ENCODE measurements at places on chromosomes 13 and 19.

GRCh38 chr13:103625194-103625593, 559.0 kb upstream of the SLC10A2 start:
- DNase-seq: no peak

- DNase-seq: no peak
Measured at GRCh38 chr19:48210005-48210404, 39.5 kb downstream of the ZSWIM9 start.

GRCh38 chr13:40377783-40378182, 288.7 kb downstream of the FOXO1 start:
- no peak for DNase-seq

DNA sequence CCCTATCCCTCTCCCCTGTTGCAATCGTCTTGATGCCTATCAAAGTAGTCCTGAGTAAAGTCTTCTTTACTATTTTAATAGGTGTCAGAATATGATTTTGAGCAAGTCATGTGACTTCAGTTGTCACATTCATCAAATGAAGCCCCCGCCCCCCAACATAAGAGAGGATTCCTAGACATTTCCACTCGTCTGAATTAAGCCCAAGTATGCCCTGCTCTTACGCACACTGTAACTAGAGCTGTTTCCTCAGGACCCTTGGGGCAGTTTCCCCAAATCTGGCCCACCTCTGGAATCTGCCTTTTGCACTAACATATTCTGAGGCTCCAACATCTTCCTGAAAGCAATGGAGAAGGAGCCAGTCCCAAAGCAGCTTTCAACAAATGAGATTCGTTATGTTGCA, 25.5 kb downstream of the SACS start:
- DNase-seq: no peak

DNA sequence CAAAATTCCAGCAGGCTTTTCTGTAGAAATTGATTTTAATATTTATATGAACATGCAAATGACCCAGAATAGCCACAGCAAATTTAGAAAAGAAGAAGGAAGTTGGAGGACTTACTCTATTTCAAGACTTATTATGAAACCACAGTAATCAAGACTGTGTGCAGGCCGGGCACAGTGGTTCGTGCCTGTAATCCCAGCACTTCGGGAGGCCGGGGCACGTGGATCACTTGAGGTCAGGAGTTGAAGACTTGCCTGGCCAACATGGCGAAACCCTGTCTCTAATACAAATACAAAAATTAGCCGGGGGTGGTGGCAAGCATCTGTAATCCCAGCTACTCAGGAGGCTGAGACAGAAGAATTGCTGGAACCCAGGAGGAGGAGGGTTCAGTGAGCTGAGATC, 6.0 kb upstream of the FFAR2 start:
- DNase-seq: no peak

GRCh38 chr19:8663920-8664670, 33.7 kb downstream of the NFILZ start:
- DNase-seq: peak; percentile 94

DNA sequence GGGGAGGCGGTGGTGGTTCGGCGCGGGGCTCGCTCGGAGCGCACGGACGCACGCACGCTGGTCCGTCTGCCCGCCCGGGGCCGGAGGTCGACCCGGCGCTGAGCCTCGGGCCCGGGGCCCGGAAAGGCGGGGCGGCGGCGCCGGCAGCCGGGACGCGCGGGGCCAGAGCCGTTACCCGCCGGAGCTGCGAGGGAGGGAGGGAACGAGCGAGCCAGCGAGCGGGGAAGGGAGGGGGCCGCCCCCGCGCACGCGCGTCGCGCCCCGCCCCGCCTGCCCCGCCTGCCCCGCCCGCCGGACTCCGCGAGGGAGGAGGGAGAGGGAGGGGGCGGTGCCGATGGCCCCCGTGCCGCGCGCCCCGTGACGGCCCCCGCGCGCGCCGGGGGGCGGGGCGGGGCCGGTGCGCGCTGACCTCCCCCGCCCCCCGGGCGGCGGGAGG, 15.0 kb downstream of the CIC start:
- peak; percentile 86 for DNase-seq

- no peak for DNase-seq
Measured at GRCh38 chr19:4368128-4368820, 24.9 kb downstream of the MPND start.

GRCh38 chr19:47493378-47494210, 9.6 kb upstream of the KPTN start:
- DNase-seq: no peak

GRCh38 chr19:45158503-45159209, 2.1 kb downstream of the NKPD1 start:
- DNase-seq: no peak

DNA sequence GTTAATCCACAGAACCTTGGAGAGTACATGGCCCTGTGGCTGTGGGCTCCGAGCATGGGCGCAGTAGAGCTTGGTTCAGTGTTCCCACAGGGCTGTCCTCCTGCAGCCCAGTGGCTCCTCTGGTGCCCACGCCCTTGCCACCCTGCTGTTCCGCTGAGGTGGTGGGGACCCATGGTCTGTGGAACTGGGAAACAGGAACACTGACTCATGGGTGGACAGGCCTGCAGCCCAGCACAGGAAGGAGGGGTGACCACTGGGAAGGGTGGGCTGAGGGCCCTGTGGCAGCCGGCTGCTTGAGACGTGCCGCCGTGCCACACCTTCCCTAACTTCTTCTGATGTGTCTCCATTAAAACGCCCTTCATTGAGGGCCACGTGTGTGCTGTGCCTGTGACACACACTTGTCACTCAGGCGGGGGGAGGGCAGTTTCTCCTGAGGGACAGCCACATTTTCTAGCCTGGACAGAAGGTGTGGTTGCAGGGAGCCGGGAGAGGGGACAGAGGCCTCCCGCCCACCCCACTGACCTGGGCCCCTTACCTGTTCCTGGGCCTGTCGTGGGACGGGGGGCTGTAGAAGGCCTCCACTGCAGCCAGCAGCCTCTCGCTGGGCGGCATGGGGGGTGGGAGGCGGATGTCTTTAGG, 21.1 kb downstream of the CHERP start:
- DNase-seq: no peak

- no peak for DNase-seq
Measured at GRCh38 chr19:31271306-31271911, 77.8 kb downstream of the TSHZ3 start.

GRCh38 chr13:53612200-53612599, 583.6 kb downstream of the OLFM4 start:
- no peak for DNase-seq

GRCh38 chr19:14821937-14822336, 13.0 kb downstream of the OR7A5 start:
- DNase-seq: no peak

- DNase-seq: peak; percentile 81
Measured at GRCh38 chr19:21677696-21678418, 89.5 kb downstream of the ZNF100 start.

- no peak for DNase-seq
Measured at GRCh38 chr13:72437458-72437857, 290.0 kb downstream of the MZT1 start.

- no peak for DNase-seq
Measured at GRCh38 chr13:73740666-73741065, 393.5 kb downstream of the KLF12 start.

- no peak for DNase-seq
Measured at GRCh38 chr19:20371911-20372310, 193.7 kb downstream of the ZNF737 start.

DNA sequence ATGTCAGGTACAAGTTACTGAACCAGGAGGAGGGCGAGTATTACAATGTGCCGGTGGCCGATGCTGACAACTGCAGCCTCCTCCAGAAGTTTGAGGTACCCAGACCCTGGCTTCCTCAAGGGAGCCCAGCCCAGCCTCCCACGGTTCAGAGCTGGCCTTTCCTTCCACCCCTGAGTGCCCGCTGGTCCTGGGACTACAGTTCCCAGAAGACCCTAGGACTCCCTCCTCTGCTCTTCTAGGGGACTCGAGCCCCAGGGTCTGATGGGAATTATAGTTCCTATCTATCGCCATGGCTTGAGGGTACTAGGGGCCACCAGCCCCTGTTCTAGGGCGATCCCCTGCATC, 11.0 kb downstream of the PRKCG start:
- no peak for DNase-seq

GRCh38 chr19:13060233-13060963, 42.3 kb downstream of the LYL1 start:
- DNase-seq: no peak

DNA sequence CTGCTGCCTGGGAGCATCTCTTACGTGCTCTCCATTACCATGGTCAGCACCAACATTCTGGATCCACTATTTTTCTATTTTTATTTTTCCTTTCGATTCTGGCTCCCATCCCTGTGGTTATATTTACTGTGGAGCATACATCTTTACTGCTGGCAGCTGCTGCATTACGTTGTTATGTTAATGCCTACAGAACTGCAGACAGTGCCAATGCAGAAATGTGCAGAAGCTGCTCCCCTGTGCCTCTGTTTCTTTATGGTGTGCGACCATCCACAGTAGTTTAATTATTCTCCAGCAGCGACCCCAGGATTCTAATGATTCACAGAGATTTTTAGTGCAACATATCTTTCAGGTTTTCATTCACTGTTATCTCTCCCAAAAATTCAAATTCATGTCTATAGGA, 911.7 kb upstream of the SLITRK6 start:
- DNase-seq: no peak

- no peak for DNase-seq
Measured at GRCh38 chr19:48818234-48818820, 7.5 kb upstream of the BCAT2 start.

- DNase-seq: no peak
Measured at GRCh38 chr13:90838317-90838960, 509.0 kb upstream of the MIR17HG start.

DNA sequence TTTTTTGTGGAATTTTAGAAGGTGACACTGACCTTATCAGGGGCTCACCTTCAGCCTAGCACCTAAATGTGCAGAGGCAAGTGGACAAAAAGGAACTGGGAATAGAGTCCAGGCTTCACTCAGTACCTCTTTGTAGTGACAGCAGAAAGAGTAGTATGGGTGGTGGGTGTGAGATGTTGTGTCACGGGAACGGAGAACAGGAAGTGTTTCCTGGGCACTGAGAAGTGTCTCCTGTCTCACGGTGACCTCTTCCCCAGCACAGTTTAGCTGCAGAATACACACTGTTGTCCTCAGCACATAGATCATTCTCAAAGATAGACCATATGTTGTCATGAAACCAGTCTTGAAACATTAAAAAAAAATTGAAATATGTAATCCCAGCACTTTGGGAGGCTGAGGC, 17.5 kb upstream of the LGALS14 start:
- DNase-seq: no peak

GRCh38 chr19:18379803-18380747, 5.9 kb upstream of the GDF15 start:
- no peak for DNase-seq

- no peak for DNase-seq
Measured at GRCh38 chr19:55676383-55676782, 1.4 kb downstream of the EPN1 start.

DNA sequence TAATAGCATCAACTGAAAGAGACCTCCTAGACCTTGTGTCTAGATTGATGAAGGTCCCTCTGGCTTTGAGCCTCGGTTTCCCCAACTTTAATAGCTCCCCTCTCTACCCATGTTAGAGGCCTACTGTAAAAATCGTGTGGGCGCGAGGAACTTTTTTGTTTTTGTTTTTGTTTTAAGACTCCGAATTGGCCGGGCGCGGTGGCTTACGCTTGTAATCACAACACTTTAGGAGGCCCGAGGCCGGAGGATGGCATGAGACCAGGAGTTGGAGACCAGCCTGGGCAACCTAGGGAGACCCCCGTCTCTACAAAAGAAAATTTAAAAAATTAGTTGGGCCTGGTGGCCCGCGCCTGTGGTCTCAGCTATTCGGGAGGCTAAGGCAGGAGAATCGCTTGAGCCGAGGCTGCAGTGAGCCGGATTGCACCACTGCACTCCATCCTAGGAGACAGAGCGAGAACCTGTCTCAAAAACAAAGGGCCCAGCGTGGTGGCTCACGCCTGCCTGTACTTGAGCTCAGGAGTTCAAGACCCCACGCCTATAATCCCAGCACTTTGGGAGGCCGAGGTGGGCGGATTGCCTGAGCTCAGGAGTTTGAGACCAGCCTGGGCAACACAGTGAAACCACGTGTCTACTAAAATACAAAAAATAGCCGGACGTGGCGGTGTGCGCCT, 858 bp upstream of the PPP6R1 start:
- peak; percentile 44 for DNase-seq

GRCh38 chr19:54506079-54506478, 3.4 kb downstream of the LAIR2 start:
- DNase-seq: no peak

DNA sequence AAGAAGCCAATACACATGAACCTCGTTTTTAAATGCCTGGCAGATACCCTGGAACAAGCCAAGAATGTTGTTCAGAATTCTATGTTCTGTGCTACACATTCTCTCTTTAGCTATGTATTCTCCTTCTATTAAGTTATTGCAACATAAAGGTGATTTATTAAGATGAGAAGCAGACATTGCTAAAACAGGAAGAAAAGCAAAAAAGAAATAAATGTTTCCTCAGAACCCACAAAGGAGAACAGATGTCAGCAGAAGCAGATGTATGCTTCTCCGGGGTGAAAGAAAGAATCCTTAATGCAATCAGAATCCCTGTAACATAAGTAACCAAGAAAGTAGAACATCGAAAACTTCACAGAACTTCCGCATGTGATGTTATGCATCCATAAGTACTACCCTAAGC, 302.9 kb downstream of the DCT start:
- DNase-seq: no peak

DNA sequence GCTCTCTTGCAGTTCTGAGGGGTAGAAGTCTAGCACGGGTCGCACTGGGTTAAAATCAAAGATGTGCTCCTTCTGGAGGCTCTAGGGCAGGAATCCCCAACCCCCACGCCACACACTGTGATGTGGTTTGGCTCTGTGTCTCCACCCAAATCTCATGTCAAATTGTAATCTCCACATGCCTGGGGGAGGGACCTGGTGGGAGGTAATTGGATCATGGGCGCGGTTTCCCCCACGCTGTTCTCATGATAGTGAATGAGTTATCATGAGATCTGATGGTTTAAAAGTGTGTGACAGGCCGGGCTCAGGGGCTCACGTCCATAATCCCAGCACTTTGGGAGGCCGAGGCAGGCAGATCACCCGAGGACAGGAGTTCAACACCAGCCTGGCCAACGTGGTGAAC, 26.6 kb upstream of the CALM3 start:
- DNase-seq: peak; percentile 68
